ENCODE measurements at places on chromosomes 3 and 15.

DNA sequence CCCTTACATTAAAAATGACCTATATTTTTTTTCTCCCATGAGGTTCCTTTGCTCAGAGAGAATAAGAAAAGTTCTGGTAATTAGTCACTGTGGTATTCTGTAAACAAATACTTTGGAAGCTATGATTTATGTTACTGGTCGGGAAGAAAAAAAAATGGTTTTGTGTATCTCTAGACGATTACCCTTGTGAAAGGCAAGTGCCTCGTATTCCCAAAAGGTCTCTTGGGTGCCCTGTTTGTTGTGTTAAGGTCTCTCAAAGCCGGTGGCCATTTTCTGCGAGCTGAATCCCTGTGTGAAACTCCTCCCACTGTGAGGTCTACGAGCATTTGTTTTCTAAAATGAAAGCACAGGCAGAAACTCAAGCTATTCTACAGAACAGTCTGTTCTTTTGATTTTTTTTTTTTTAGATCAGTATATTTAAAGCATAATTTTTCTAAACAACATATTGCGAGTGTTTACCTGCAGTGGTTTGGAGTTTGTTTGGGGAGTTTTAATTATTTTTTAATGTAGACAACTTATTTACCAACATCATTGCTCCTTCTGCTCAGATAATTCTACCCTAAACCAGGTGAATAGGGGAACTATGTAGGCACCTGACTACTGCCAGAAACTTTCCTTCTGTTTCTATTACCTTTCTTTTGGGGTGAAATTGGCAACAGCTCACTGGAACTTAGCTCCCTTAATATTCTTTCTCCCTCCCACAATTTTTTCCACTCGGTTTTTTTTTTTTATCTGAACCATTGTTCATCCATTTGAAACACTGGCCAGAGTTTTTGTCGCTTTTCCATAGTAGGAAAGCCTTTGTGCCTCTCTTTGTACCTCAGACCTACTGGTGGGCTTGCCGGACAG lies 44.0 kb downstream of the ZBTB38 start:
- no peak for DNase-seq

DNA sequence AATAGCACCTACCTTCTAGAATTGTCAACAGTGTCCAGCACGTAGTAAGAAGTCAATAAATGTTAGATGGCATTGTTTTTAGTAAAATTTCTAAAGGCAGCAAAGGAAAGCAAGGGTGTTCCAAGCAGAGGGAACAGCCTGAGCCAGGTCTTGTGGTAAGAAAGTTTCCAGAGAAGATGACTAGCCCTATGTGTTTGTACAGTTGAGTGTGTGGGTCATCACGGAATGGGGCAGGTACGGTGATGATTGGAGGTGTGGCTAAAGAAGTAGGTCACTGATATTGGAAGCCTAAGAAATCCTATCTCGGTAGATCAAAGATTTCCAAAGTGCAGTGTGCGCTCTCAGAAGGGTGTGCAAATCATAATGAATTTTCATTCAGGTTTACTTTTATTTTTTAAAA lies 94.2 kb upstream of the BCL6 start:
- no peak for DNase-seq

GRCh38 chr15:99174567-99175395 lies 69.9 kb downstream of the SYNM start:
- no peak for DNase-seq

DNA sequence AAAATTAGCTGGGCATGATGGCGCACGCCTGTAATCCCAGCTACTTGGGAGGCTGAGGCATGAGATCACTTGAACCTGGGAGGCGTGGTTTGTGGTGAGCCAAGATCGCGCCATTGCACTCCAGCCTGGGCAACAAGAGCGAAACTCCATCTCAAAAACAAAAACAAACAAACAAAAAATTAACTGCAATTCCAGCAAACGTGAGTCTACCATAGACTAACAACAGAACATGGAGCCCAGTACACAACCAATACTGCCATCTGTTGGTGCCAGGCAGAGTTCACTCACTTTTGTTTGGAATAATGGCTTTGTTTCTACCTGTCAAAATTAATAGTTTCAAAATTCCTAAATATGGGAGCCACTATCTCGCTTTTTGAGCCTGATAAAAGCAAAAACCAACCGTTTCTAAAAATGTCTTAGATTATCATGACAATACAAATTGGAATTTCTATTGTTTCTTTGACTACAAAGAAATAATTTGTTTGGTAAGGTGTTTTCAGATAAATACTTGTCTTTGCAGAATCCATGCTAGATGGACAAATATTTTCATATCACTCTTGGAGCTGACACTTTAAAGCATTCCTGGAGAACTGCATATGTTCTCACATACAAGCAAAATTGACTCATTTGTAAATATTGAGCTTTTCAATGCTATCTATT lies 45.0 kb downstream of the GPR176 start:
- no peak for DNase-seq

DNA sequence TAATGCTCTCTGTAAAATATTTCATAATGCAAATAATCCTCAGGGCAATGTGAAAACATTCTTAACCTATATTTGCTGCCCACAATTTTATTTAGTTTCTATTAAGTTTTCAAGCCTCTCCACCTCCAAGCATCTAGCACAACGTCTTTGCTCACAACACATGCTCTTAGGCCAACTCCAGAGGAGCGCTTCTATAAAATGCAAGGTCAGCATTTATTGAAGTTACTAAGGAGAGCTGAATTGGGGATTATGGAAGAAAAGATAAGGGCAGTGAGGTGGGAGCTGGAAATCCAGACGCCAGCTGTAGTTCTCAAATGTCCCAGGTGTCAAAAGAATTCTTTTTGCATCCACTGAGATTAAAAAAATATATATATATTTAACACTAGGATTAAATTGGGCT lies 996 bp downstream of the RABL3 start:
- no peak for DNase-seq

- no peak for DNase-seq
Measured at GRCh38 chr3:142484912-142485435, 37.1 kb upstream of the XRN1 start.

DNA sequence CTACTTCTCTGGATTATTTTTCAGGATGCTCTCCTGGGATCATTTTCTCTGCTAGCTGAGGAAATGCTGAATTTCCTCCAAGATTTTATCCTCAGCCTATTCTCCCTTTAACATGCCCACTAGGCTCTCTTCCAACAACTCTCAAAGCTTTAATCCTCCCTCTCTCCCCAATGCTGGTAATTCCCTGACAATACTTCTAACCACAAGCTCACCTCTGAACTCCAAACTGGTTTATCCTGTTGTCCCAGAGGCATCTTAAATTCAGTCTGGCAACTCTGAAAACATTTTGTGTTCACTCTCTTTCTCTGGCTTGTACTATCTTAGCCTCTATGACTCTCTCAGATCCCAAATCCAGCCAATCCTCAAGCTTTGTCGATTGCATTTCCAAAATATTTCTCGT lies 490.3 kb downstream of the MECOM start:
- no peak for DNase-seq

DNA sequence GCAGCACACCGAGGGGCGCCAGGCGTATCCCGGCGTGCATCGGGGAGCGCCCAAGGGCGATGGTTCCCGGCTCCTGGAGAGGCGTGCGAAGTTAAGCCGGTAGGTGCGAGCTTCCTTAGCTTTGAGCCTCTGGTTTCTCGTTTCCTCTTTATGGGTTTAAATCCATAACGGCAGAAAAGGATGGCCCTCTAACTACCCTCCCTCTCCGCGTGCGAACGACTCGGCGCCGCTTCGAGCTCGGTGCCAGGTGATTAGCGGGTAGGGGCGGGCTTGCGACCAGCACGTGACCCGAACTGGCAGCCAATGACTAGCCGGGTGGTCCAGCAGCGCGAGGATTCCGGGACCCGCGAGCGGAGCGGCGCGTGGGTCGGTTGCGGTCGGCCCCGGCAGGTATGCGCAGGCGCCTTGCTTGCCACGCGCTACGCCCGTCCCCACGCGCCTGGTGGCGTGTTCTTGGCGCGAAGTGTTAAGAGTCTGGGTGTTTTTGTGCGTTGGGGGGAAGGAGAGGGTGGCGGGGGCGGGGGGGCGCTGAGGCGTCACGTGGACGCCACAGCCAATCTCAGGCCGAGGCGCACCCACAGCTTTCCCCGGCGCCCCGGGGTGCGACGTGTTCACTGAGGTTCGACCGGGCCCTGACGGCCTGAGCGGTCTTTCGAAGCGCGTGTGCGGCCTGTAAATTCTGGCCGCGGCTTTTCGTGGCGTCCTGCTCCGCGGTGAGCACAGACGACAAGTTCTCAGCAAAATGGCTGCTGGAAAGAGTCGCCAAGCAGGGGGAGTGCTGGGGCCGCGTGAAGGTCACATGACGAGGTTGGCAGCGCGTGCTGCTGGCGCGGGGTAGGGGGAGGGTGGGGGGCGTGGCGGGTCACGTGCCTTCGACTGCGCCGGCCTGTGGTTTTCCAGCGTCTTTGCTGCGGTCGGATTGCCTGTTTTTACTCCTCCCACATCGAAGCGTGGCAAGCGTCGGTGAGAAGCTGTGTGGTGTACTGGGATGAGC lies 38.7 kb upstream of the MGA start:
- DNase-seq, result peak; percentile 62

DNA sequence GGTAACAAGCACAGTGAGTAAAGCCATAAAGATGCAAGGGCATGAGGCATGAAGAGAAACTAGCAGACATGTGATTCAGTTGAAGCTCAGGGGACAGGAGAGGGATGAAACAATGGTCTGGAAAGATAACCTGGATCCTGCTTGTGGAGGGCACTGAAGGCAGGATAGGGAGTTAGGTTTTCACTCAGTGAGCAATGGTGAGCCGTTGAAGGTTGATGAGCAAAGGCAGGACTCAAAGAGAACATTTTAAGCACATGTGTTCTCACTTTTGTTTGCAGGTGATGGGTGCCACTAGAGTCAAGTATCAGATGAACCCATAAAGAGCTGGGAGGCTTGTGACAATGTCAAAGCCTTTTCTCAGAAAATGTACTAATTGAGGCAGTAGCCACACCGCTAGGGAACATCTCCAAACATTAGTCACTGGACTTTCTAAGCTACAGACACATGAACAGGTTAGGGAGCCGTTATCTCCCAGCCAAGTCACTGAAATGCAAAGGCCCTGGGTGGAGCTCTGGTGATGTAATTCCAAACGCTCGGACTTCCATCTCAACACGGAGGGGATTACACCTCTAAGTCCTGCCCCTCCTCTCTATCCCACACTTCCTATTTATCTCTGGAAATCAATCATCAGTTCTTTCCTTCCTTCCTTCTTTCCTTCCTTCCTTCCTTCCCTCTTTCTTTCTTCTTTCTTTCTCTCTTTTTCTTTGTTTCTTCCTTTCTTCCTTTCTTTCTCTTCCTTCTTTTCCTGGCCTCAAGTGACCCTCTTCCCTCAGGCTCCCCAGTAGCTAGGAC lies 22.7 kb downstream of the KLHL6 start:
- DNase-seq, result no peak

DNA sequence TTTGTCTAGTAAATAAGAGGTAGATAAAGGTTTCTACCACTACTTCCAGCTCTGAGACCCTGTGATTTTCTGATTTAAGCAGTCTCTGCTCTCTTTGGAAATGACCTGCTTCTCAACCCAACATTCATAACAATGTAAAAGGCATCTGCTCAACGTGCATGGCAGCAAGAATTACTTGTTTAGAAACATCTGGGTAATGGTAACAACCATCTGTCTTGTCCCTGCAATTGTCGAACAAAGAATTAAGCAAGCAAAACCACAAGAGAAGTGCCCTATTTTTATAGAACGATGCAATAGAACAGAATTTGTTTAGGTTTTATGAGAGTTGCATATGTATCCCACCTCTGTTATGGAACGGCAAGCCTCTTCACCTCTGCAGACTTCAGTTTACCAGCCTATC lies 7.1 kb upstream of the FSIP1 start:
- DNase-seq, result no peak

- no peak for DNase-seq
Measured at GRCh38 chr3:114101101-114101500, 44.6 kb downstream of the QTRT2 start.

DNA sequence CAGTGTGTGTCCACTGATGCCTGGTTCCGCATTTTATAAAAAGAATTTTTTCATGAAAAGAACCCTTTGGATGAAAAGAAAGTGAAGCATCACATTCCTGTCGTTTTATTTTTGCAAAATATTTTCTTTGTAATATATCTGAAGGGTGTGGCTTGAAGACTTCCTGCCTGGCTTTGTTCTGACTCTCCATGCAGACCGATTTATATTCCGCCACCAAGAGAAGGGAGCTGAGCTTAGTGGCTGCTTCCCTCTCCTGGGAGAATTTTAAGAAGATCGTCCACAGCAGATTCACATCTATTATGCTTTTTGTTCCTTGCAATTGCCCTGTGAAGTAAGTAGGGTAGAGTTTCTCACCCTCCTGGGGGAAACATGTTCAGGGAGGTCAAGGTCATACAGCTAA lies 45.2 kb upstream of the UMPS start:
- no peak for DNase-seq

- no peak for DNase-seq
Measured at GRCh38 chr3:123498761-123499160, 49.9 kb upstream of the ADCY5 start.

GRCh38 chr15:25635191-25635590 lies 196.4 kb upstream of the UBE3A start:
- no peak for DNase-seq

DNA sequence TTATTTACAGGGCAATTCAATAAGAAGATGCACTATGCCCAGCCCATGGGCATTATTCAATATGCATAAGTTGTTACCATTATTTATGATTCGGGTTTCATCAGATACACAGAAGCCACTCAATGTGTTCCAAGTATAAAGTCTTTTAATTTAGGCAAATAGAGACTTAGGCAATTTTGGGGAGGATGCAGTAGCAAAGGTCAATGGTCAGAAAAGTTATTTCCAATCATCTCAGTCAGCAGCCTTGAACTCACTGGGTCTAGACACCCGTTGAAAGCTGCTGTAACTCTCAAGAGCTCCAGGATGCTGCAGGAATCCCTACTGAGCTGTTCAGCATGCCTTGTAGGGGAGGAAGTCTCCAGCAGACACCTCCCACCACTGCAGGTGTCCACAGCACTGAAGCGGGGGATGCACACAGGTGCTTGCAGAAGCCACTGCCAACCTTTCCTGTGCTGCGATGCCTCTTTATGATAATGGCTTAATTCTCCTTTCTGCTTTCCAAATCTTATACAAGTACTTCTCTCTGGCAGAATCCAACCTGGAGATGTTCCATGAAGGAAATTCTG lies 155.0 kb upstream of the SUCLG2 start:
- DNase-seq, result no peak

- no peak for DNase-seq
Measured at GRCh38 chr3:56590814-56591213, 33.8 kb downstream of the CCDC66 start.

- no peak for DNase-seq
Measured at GRCh38 chr15:77693576-77693975, 60.9 kb upstream of the LINGO1 start.
